Stomach (tissue), 19 donors: ENCODE measurements at places on chromosomes 12 and 14.

DNA sequence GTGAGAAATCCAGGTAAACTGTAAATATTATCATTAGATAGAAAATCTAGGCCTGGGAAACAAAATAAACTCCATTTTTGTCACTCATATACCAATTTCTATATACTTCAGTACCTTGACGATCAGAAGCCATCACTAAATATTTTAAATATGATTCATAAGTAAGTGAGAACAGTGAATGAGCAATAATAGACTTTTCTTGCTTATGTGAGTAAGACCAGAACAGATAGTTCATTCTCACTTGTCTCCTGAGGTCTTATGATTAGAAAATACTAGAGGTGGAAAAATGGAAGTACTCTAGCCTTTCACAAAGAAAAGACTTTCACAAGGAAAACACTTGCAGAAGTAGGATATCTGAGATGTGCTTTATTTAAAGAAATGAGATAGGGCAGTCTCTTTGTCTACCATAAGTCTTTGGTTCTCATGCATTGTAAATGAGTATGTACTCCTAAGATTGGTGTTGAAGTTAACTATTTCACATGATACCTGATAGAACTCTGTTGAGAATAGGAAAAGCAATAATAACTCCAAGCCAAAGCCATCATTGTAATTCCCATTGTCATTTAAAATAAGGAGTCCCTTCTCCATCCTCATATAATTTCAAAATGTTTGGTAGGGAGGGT lies 10.1 kb upstream of the SMCO3 start:
- no peak for DNase-seq

GRCh38 chr14:65277027-65277426 lies 135.5 kb upstream of the FUT8 start:
- DNase-seq, result no peak

- no peak for DNase-seq
Measured at GRCh38 chr14:20194101-20194500, 3.4 kb downstream of the OR11G2 start.

GRCh38 chr12:121892673-121893561 lies 4.3 kb downstream of the PSMD9 start:
- DNase-seq, result no peak

DNA sequence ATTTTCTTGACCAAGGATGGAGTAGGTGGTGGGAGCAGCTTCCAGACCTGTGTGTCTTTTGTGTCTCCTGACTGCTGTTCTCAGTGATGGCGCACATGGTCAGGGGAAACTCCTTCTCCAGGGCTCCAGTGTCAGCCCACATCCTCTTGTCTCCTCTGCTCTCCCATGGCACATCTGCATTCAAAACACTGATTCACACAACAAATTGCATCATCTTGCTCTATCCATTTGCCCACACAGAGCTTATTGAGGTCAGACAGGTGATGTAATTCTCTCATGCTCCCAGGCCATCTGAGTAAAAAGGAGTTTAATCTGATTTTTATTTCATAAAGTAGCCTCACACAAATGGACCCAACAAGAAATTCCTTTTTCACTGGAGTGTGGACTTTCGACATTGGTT lies 21.8 kb upstream of the TMEM132C start:
- DNase-seq, result no peak

GRCh38 chr14:47662466-47662865 lies 12.9 kb downstream of the MDGA2 start:
- DNase-seq, result no peak
